ENCODE measurements at places on chromosomes 7 and 10. TPM values are rescaled to one million over a fixed set of nuclear protein-coding genes. Genes with fewer than 3 reads are reported as not detected.

Gene RASA4B
- 0.70 TPM for total RNA-seq

Gene SNX8
- total RNA-seq, result 136 TPM

Gene AP1S1
- 124 TPM for total RNA-seq

Gene LEP
- not detected for total RNA-seq

Gene PDK4
- 37.9 TPM for total RNA-seq

Gene TMEM270
- total RNA-seq, result 0.21 TPM

Gene HOXA1
- total RNA-seq, result 3.6 TPM

Gene IFIT5
- 12.2 TPM for total RNA-seq

Gene IRF5
- total RNA-seq, result 15.9 TPM

Gene ORC5
- total RNA-seq, result 29.0 TPM

Gene SH2D4B
- 0.13 TPM for total RNA-seq

Gene CALCR
- total RNA-seq, result 0.05 TPM

Gene RNF133
- total RNA-seq, result not detected

Gene GJD4
- total RNA-seq, result not detected

Gene HMX2
- total RNA-seq, result not detected

Gene MAP3K8
- total RNA-seq, result 10.4 TPM

Gene TMEM178B
- total RNA-seq, result 1.3 TPM

Gene C7orf57
- 0.35 TPM for total RNA-seq

Gene ACHE
- total RNA-seq, result 2.6 TPM

Gene TDRD1
- total RNA-seq, result not detected

Gene SLC4A2
- total RNA-seq, result 286 TPM

Gene NDUFB8
- 296 TPM for total RNA-seq

Gene MMP21
- total RNA-seq, result not detected

Gene DEPP1
- 3.2 TPM for total RNA-seq

Gene DKK1
- total RNA-seq, result 387 TPM

Gene BAIAP2L1
- total RNA-seq, result 44.4 TPM

Gene OR2A1
- total RNA-seq, result not detected

Gene CELF2
- total RNA-seq, result 0.07 TPM

Gene NCF1
- total RNA-seq, result 0.11 TPM

Gene C10orf67
- 0.09 TPM for total RNA-seq

Gene SLC16A12
- 1.5 TPM for total RNA-seq

Gene RTKN2
- total RNA-seq, result 0.96 TPM

Gene NUTM2D
- total RNA-seq, result 1.7 TPM

Gene ADIRF
- not detected for total RNA-seq

Gene CPVL
- total RNA-seq, result 0.18 TPM

Gene RAMP3
- not detected for total RNA-seq

Gene CDNF
- 0.86 TPM for total RNA-seq

Data from A549 treated with dexamethasone at 1 μM for 4 hours (cell line).